Lower leg skin (tissue), 4 donors: ENCODE measurements at places on chromosomes 1 and 21. TPM values are rescaled to one million over a fixed set of nuclear protein-coding genes. Genes with fewer than 3 reads are reported as not detected.

DNA sequence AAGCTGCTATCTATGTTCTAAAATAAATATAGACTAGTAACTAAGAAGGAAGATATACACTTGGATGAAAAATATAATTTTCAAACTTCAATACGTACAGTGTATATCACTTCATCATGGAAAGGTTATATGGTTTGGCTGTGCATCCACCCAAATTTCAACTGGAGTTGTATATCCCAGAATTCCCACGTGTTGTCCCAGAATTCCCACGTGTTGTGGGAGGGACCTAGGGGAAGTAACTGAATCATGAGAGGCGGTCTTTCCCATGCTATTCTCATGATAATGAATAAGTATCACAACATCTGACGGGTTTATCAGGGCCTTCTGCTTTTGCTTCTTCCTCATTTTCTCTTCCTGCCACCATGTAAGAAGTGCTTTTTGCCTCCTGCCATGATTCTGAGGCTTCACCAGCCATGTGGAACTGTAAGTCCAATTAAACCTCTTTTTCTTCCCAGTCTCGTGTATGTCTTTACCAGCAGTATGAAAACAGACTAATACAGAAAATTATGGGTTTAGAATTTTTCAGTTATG is 10.7 kb downstream of the NEGR1 start:
- DNase-seq = no peak

GRCh38 chr1:243264717-243265116 is 8.9 kb downstream of the SDCCAG8 start:
- no peak for DNase-seq

DNA sequence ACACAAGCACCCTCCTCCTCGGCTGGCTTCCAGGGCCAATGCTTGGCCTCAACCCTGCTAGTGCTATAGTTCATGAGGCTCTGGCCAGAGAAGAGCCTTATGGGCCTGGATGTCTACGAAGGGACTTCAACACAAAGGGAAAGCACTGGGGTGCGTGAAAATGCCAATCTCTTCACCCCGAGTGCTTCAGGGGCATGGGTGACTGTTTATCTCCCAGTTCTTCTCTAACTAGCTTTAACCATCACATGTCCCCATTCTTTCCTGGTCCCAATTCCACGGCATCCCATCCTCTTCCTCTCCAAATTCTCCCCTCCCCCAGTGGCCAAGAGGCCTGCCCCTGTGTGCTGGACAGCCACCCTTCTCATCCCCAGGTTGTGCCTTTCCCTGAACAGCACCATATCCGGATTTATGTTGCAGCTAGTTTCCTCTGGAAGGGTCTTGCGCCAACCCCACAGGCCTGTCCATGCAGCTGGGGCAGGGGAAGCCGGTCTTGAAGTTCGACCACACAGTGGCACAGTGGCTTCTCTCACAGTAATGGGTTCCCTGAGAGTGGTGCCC is 16.7 kb downstream of the ABCA4 start:
- DNase-seq = peak; percentile 72

DNA sequence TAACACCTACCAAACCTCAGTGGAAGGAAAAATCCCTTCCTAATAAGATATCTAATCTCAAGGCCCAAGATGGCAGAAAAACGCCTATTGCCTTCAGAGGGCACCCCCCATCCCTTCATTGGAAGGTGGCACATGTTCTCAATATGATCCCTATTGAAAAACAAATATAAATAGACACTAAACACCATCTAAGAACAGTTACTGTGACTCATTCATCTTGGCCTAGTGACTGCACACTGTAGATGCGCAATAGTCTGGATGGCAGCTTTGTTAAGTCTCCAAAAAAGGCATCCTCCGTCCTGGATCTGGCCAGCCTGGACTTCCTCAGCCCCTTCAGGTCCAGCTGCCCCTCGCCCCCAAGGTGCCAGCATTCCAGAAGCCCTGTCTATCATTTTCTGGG is 121.9 kb downstream of the CAPN8 start:
- DNase-seq = no peak

GRCh38 chr1:153627715-153628626 is at the start of gene S100A1:
S100A1 (plus strand) TSS chr1:153628434; CDS start chr1:153630522, 2,088 bp downstream.
- DNase-seq = peak; percentile 89

DNA sequence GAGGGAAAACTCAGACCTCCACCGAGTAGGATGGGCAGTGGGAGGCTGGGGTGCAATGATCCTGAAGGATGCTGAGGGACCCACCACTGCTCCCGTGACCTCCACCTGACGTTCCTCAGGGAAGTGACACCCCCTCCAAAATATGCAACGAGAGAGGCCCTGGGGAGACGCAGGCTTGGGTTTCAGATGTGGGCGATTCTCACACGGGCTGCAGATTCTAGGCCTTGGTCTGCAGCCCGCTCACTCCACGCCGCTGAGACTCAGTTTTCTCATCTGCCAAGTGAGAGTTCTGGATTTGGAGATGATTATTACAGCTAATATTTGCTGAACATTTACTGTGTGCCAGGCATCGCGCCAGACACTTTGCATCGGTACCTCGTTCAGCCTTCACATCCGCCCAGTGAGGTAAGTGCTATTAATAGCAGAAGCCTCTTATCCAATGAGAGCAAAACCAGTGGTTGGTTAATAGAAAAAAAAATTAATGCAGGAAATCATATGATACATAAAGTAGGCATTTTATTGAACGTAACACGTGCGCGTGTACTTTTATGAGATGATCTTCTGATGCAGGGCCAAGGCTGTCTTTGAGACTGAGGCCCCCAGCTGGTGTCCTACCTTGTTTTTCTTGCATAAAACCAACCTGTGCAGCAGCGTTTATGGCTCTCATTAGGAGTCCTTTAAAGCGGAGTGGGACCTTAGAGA is 102.0 kb upstream of the RUNX3 start:
- DNase-seq = no peak

- DNase-seq = no peak
Observed at GRCh38 chr1:225454733-225455132, 26.9 kb upstream of the LBR start.

DNA sequence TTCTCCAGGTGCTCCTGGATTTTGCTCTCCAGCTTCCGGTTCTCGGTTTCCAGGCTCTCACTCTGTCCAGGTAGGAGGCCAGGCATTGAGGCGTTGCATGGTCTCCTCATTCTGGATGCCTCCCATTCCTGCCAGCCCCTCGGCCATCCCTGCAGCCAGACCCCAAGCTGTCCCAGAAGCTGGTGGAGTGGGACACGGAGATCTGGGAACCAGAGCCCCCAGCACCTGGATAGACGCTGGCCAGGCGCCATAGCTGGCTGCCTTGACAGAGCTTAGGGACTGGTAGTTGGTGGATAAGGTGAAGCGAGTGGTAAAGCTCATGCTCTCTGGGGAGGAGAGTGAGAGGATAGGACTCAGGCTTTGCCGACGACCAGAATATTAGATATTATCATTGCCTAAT is 29.6 kb downstream of the RAP1A start:
- DNase-seq = no peak

GRCh38 chr1:36843027-36843426 is 191.3 kb downstream of the GRIK3 start:
- DNase-seq = no peak

DNA sequence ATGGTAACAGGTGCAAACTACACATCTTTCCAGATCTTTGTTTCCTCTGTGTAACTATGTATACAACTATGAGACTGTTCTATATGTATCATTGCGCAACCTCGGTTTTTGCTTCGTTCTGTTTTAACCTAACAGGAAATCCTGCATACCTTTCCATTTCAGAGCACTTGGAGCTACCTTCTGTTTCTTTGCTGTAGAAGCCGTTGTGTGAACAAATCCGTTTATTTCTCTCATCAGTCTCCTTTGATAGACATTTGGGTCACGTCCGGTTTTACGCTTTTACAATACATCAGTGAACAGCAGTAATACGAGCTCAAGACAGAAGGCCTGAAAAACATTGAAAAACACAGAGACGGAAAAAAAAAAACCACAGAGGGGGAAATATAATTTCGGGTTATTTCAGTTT is 10.5 kb downstream of the ATP5IF1 start:
- DNase-seq = no peak

- DNase-seq = no peak
Observed at GRCh38 chr1:212433577-212434462, 1.1 kb downstream of the NENF start.

GRCh38 chr1:115170377-115170776 is 81.1 kb upstream of the TSPAN2 start:
- no peak for DNase-seq

SERINC2 gene
- total RNA-seq = 51.4 TPM

FCRL5 gene
- total RNA-seq = not detected

HLX gene
- 3.4 TPM for total RNA-seq

TNFSF4 gene
- total RNA-seq = 0.32 TPM
